Sigmoid colon (tissue), 7 donors: ENCODE measurements at places on chromosomes 11 and 22. TPM values are rescaled to one million over a fixed set of nuclear protein-coding genes. Genes with fewer than 3 reads are reported as not detected.
A peak's percentile ranks its signal among the peaks of the same experiment; 100 is the strongest.

Gene PHRF1
- 16.1 TPM for total RNA-seq

DNA sequence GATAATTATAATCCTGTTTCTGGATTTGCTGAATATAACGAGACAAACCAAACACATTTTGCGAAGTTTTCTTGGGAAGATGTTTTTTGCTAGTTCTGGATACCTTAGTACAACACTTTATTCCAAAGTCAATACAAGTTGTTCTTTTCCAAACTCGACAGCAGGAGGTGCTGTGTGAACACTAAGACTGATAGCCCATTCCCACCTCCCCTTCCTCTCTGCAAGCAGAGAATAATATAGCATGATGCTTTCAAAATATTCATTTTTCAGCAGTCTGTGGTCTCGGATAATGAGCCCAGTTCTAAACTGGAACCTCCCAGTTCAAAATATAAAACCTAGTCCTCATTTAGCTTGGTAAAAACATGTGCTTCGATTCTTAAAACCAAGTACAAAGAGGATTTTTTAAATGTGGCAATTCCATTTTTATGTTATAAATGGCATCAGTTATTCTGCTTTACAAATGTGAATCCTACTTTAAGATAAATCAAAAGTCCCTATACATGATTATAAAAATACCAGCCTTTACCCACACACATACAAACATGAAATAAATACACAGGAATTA lies 129.1 kb downstream of the DCDC1 start:
- no peak for DNase-seq

Gene SPON1
- 10.0 TPM for total RNA-seq

Gene TMEM41B
- total RNA-seq, result 20.3 TPM

Gene SERPIND1
- total RNA-seq, result not detected

Gene SHANK3
- total RNA-seq, result 3.2 TPM

- peak; percentile 34 for DNase-seq
Measured at GRCh38 chr22:48323746-48324145, 1503.9 kb downstream of the BRD1 start.

- peak; percentile 84 for DNase-seq
Measured at GRCh38 chr22:26995235-26995634, 337.8 kb downstream of the MIAT start.

DNA sequence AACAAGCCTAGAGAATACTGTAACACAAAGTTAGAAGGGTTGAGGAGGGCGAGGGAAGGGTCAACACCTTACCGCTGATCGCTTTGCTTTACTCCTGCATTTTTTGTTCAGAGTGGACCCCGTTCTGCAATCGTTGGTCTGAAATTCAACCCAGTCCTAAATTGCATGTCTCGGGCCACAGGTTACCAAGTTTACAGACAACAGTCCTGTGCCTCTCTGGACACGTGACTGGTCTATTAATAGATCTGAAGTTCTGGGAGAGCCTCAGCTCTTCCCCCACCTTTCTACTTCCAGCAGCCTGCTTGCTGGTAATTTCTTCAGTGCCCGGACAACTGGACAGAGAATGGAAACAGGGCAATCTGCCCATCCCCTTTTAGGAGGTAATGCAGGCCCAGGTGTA lies 74.2 kb downstream of the STIM1 start:
- no peak for DNase-seq

- DNase-seq, result no peak
Measured at GRCh38 chr11:131561972-131562371, 191.6 kb downstream of the NTM start.

DNA sequence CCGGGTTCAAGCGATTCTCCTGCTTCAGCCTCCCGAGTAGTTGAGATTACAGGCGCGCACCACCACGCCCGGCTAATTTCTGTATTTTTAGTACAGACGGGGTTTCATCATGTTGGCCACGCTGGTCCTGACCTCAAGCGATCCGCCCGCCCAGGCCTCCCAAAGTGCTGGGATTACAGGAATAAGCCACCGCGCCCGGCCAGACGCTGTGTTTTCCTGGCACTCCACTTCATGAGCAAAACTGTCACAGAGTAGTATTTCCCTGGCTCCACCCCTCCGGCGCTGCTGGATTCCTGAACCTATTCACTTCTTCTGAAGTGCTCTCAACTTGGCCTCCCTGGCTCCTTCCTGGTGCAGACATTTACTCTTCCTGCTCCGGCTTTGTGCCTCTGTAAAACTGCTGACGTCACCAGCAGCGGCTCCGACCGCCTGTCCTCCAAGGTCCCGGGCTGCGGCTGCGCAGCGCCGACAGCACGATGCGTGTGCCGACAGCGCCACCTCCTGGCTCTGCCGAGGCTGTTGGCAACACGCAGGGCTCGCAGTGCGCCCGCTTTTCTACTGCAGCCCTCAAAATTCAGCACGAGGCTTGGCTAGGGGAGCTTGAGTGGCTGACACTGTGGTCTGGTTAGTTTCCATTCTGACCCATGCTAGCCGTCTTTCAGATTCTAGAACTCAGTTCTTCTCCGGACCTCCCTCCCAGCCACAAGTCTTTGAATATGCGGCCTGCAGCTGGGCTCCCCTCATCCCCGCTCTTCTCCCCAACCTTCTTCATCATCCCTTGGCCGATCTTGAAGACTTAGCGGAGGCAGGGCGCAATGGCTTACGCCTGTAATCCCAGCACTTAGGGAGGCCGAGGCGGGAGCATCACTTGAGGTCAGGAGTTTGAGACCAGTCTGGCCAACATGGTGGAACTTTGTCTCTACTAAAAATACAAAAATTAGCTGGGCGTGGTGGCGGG lies 36.6 kb downstream of the APOL3 start:
- peak; percentile 98 for DNase-seq

DNA sequence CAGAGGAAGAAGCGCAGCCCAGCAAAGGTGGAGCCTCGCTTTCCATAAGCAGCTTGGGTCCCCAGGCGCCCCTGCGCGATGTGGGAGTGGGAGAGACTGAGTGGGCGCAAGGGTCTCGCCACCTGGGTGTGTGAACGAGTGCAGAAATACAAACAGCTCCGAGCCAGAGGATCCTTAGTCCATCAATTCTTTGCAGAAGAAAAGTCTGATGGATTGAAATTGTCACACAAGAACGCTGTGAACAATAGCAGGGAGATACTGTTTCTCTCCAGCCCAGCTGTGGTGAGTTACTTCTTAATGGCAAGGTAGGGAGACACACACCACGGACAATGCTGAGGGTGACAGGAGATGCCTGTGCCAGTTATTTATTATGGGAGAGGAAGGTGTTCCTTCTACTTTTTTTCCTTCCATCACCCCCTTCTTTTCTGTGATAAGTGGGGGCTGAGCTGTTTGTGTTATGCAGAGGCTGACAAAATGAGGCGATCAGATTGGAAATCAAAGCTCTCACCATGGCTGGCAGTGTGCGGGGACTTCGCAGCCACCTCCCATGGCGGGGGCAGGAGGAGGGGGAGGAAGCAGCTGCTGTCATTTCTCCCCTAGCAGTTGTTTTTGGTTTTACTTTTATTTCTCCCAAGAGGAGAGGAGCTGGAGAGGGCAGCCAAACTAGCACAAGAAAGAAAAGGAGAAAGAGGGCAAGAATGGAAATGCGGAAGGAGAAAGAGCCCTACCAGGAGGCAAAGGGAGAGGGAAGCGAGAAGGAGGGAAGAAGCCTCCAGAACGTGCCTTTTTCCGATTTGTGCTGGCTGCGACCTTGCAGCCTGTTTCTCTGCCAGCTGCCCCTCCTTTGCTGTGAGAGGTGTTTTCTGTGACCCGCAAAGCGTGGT lies 755.8 kb downstream of the NTM start:
- DNase-seq, result no peak

GRCh38 chr11:2466069-2466801 lies 21.4 kb downstream of the KCNQ1 start:
- no peak for DNase-seq

GRCh38 chr11:121340032-121340580 lies 47.5 kb downstream of the SC5D start:
- DNase-seq, result no peak

- no peak for DNase-seq
Measured at GRCh38 chr22:41862530-41863266, 29.8 kb downstream of the SREBF2 start.

DNA sequence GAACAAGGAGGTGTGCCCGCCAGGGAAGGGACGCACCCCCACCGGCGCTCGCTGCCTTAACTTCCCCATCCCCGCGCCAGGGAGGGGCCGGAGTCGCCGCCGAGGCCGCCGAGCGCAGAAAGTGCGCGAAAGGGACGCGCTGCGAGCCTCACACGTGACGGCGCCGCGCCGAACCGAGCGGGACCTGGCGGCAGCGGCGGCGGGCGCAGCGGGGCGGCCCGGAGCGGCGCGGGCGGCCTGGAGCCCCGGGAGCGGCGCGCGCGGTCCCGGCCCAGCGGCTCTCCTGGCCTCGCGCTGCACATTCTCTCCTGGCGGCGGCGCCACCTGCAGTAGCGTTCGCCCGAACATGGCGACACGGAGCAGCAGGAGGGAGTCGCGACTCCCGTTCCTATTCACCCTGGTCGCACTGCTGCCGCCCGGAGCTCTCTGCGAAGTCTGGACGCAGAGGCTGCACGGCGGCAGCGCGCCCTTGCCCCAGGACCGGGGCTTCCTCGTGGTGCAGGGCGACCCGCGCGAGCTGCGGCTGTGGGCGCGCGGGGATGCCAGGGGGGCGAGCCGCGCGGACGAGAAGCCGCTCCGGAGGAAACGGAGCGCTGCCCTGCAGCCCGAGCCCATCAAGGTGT lies at the start of gene SORL1:
SORL1 (plus strand) TSS at position 329 of the 623 bp plus-strand sequence; CDS start at position 347, 18 bp downstream.
- DNase-seq, result peak; percentile 85

- DNase-seq, result no peak
Measured at GRCh38 chr11:23233075-23233474, 372.8 kb upstream of the CCDC179 start.

DNA sequence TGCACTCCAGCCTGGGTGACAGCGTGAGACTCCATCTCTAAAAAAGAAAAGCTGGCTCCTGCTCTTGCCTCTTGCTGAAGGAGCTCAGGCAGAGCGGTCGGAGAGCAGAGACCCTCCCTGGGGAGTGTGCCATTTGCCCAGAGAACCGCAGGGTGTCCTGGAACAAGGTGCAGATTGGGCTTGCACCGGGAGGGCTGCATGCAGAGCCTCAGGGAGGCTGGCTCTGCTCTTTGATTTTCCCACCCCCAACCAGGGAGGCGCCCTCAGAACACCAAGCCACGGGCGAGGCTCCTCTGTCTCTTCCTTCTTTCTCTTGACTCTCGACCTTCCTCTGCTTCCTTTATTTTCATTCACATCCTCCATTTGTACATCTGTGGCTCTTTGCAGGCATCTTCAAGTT lies 889.1 kb downstream of the OPCML start:
- no peak for DNase-seq

DNA sequence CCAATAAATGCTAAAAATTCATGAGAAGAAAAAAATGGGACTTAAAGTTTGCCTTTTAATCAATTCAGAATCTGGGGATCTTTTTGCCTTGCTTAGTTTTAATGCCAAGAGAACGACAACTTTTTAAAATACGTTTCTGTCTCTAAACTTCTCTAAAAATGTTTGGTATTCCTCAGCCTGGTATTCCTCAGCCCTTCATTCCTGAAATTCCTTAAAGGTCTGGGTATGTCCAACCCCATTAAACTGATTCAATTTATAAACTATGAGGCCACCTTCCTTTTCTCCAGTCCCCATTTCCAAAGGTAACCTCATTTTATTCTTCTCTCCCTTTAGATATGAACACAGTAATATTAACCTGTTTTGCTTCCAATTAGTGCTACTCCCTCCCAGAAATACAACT lies 16.6 kb downstream of the POLA2 start:
- DNase-seq, result no peak

Gene NAV2
- total RNA-seq, result 39.0 TPM
